H9 (cell line): ENCODE measurements at places on chromosomes 7 and 10. TPM values are rescaled to one million over a fixed set of nuclear protein-coding genes. Genes with fewer than 3 reads are reported as not detected.
A peak's percentile ranks its signal among the peaks of the same experiment; 100 is the strongest.

GRCh38 chr10:99731306-99732032, 458 bp downstream of the COX15 start:
- H3K36me3 ChIP-seq = peaks cover 13% of the 10 kb centered on the region; the same call in 2 of the 3 replicates
- no peak overlapping the region for H3K27ac ChIP-seq
- H3K4me3 ChIP-seq = peak overlapping the region; percentile 99
- no peaks in the 10 kb centered on the region for H3K27me3 ChIP-seq

DNA sequence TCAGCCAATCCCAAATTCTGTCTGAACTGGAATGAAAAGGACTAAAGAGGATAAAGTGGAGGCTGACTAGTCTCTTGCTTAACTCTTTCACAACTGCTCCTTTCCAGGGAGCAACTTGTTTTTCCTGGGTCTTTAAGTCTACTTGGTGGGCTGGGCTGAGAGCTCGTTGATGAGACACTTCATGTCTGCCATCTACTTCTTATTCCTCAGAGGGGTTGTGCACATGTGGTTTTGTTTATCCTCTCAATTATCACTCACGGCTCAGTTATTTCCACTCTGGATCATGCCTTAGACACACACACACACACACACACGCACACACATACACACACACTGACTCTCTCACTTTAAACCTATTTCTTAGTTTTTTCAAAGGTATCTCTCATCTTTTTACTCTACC, 298.6 kb upstream of the MTPN start:
- no peaks in the 10 kb centered on the region for H3K27me3 ChIP-seq
- no peaks in the 10 kb centered on the region for H3K36me3 ChIP-seq
- no peak overlapping the region for H3K27ac ChIP-seq
- H3K4me1 ChIP-seq = no peaks in the 10 kb centered on the region
- no peak overlapping the region for H3K4me3 ChIP-seq

DNA sequence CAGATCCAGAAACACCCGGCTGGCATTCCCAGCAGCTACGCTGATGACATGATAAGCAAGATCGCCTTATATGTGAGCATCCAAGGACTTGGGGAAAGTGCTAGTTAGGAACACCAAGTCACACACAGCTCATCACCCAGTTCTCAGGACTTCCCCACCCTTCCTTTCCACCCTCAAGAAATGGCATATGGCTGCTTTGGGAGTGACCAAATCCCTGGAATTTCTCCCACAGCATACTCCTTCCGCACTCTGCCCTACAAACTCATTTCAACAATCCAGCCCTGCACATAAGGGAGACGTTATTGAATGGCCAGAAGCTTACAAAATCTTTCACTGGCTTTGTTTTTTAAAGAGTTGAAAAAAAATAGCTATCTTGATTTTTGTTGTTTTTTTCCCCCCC, 4.2 kb downstream of the ITIH5 start:
- H3K4me1 ChIP-seq = no peaks in the 10 kb centered on the region
- no peaks in the 10 kb centered on the region for H3K36me3 ChIP-seq
- peaks cover 13% of the 10 kb centered on the region; the same call in 1 of the 2 replicates for H3K27me3 ChIP-seq
- no peak for DNase-seq
- H3K27ac ChIP-seq = no peak overlapping the region

DNA sequence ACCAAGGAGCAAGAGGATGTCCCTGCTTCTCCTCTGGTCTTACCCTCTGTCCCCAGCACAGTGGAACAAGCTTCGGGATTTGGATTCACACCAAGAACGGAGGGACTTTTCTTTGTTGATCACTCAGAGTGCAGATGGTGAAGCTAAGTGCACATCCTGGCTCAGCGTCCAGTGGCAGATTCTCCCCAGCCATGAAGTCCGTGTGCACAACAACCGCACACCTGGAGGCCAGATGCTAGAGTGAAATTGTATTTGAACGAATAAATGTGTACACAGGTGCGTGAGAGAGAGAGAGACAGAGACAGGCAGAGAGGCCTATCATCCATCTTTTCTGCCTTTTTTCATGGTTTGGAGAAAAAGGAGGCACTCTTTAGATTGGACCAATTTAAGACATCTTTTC, 31.5 kb downstream of the ASB13 start:
- H3K36me3 ChIP-seq = peaks cover 16% of the 10 kb centered on the region
- H3K4me3 ChIP-seq = no peak overlapping the region
- no peaks in the 10 kb centered on the region for H3K27me3 ChIP-seq
- no peaks in the 10 kb centered on the region for H3K4me1 ChIP-seq
- H3K27ac ChIP-seq = no peak overlapping the region

Gene MRLN
- total RNA-seq = not detected in 2 replicates
